ENCODE measurements at places on chromosomes 6 and 20. TPM values are rescaled to one million over a fixed set of nuclear protein-coding genes. Genes with fewer than 3 reads are reported as not detected.

OTOR gene
- not detected for total RNA-seq

FBXO30 gene
- 5.8 TPM for total RNA-seq

PIGU gene
- 30.3 TPM for total RNA-seq

EEF1A2 gene
- 141 TPM for total RNA-seq

VTA1 gene
- 45.6 TPM for total RNA-seq

NEDD9 gene
- 36.0 TPM for total RNA-seq

TRIM38 gene
- total RNA-seq = 1.8 TPM

APMAP gene
- total RNA-seq = 162 TPM

CYP21A2 gene
- total RNA-seq = not detected

TRIM15 gene
- not detected for total RNA-seq

PNLDC1 gene
- not detected for total RNA-seq

TEAD3 gene
- total RNA-seq = 4.5 TPM

TPBG gene
- total RNA-seq = 42.7 TPM

SASH1 gene
- 3.3 TPM for total RNA-seq

ACOT8 gene
- 18.7 TPM for total RNA-seq

CUTA gene
- 211 TPM for total RNA-seq

HSPA1L gene
- total RNA-seq = 2.1 TPM

STX11 gene
- 2.2 TPM for total RNA-seq

PAK1IP1 gene
- total RNA-seq = 25.9 TPM

FAM162B gene
- total RNA-seq = not detected
